ENCODE measurements at places on chromosomes 2 and 18.

DNA sequence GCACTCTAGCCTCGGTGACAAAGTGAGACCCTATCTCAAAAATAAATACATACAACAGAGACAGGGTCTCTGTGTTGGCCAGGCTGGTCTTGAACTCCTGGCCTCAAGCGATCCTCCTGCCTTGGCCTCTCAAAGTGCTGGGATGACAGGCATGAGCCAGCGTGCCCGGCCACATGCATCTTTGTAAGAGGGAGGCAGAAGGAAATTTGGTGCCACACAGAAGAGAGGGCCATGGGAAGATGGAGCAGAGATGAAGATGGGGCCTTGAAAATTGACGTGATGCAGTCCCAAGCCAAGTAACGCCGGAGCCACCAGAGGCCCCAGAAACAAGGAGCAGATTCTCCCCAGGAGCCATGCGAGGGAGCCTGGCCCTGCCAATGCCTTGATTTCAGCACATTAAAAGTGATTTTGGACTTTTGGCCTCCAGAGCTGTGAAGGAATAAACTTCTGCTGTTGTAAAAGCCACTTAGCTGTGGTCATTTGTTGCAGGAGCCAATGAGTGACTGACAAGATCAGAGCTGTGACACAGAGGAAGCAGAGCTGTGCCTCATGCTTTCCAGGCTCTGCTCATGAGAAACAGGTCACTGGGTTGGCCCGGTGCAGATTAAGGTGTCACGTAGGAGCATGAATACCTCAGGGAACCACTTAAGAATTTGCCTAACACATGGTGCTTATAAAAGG, 2.7 kb upstream of the SLC66A2 start:
- DNase-seq = peak; percentile 81

DNA sequence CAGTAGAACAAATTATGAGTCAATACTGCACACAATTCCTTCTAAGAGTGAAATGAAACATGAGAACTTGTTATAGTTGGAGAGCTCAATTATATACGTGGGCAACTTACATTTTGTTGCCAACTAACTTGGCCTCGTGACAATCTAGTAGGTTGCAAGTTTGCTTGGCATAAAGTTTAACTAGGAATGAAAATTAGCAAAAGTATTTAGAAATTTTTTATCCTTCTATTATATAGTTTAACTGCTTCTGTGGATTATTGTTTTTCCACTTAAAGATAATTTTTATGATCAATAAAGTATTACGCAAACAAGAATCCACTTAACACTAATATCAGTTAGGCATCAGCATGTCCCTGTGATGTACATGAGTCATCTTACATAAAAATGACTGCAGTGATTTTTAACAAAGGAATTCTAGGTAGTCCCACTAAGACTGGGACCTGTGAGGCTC, 41.1 kb downstream of the FAM124B start:
- DNase-seq = no peak

- DNase-seq = no peak
Measured at GRCh38 chr2:30147196-30147714, 448 bp downstream of the YPEL5 start.

DNA sequence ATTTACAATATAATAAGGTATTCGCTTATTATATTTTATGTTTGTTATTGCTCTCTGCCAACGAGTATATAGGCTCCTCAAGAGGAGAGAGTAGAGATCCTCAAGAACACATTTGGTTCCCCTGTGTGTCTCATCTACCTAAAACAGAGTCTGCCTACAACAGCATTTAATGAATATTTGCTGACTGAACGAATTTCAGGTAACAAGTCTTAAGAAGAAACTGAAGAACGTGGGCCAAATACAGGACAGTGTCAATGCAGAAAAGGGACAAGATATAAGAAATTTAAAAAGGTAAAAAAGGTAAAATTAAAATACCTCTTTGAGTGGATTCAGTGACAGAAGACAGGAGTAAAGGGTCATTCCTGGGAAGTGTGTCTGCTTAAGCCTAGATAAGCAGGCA, 129.2 kb downstream of the HNMT start:
- no peak for DNase-seq

All from colonic mucosa (tissue), 4 donors.